ENCODE measurements at places on chromosomes 1 and 21. TPM values are rescaled to one million over a fixed set of nuclear protein-coding genes. Genes with fewer than 3 reads are reported as not detected.
A peak's percentile ranks its signal among the peaks of the same experiment; 100 is the strongest.

FYB2 gene
- total RNA-seq = not detected

RAB7B gene
- not detected for total RNA-seq

DNA sequence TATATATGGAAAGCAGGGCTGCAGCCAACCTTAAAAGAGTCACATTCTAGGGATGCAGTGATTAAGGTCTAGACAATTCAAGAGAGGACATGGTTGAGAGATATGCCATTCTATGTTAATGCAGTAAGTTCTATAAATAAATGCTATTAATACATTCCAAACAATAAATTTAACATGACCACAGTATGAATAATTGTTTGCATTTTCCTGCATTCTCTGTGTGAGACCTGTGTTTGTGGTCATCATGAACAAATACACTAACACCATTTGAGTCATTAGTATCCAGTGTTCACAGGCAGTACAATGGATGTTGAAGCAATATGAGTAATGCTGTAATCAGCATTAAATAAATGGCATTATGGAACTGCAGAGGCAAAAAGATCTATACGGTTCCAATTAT lies 5.5 kb upstream of the ZRANB2 start:
- H3K4me1 ChIP-seq = peaks cover 10% of the 10 kb centered on the region
- no peak overlapping the region for H3K4me3 ChIP-seq
- no peaks in the 10 kb centered on the region for H3K27me3 ChIP-seq
- H3K36me3 ChIP-seq = no peaks in the 10 kb centered on the region
- DNase-seq = no peak

DNA sequence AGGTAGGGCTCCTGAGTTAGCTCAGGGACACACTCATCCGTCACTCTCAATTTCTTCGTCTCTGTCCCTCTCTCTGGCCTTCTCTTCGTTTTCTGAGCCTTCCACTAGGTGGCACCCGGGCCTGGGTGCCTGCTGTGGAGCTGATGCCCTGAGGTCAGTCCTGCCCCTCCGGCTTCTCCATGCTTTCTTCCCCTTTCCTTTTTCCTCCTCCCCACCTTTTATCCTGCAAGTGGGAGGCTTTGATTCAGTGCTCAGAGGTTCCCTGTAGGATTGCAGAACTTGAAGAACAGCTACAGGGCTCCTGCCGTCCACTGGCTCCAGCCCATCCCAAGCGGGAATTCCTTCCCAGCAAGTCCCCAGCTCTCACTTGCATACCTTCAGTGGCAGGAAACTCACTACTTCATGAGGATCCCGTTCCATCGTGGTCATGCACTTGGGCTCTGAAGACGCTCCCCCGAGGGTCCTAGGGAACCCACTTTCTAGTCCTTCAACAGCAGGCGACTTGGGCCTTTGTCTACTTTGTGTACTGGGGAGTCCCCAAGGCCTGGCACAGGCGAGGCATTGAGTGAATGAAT lies 45.6 kb downstream of the SRRM1 start:
- no peaks in the 10 kb centered on the region for H3K36me3 ChIP-seq
- no peaks in the 10 kb centered on the region for H3K27me3 ChIP-seq
- no peak overlapping the region for H3K27ac ChIP-seq

DNA sequence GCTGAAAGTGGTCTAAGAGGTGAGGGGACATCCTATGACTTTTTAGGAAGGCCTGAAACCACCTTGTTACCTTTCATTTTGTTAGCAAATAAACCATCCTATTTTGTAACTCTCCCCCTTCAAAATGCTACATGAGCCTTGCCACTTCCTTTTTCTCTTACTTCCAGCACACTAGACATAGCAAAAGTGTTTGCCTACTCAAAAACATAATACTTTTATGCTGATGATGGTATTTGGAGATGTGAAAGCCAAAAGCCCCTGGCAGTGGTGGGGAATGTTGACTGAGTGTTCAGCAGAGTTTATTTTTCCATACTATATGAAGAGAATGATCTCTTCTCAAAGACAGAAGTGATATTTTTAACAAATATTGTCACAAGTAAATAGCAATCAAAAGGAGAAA lies 134.2 kb downstream of the EDEM3 start:
- 0 out of 2 replicates have a peak, but pooled peaks cover 5% of the 10 kb centered on the region for H3K27me3 ChIP-seq
- no peaks in the 10 kb centered on the region for H3K36me3 ChIP-seq
- no peak overlapping the region for H3K4me3 ChIP-seq
- DNase-seq = no peak
- no peaks in the 10 kb centered on the region for H3K4me1 ChIP-seq
- H3K27ac ChIP-seq = no peak overlapping the region

DNA sequence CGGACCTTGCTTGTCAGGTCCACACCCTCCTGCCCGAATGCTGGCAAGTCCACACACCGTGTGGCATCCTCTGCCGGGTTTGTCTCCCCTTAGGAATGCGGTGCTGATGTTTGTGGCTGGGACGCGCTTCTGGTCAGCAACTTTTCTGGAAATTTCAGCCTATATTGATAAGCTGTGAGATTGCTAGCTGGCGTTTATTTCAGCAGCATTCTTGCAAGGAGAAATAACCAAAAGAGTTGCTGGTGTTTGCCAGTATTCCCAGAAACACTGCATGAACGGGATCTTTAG lies 601 bp downstream of the CEPT1 start:
- H3K4me3 ChIP-seq = peak overlapping the region; percentile 96
- DNase-seq = peak; percentile 73
- H3K36me3 ChIP-seq = peaks cover 33% of the 10 kb centered on the region
- H3K4me1 ChIP-seq = peaks cover 68% of the 10 kb centered on the region

GRCh38 chr21:32888971-32889370 lies 117.4 kb upstream of the PAXBP1 start:
- H3K4me1 ChIP-seq = no peaks in the 10 kb centered on the region
- H3K27me3 ChIP-seq = no peaks in the 10 kb centered on the region
- no peaks in the 10 kb centered on the region for H3K36me3 ChIP-seq
- DNase-seq = no peak
- H3K4me3 ChIP-seq = no peak overlapping the region

GRCh38 chr21:43585924-43586413 lies 73.3 kb downstream of the HSF2BP start:
- no peaks in the 10 kb centered on the region for H3K4me1 ChIP-seq
- H3K27me3 ChIP-seq = no peaks in the 10 kb centered on the region
- no peak overlapping the region for H3K4me3 ChIP-seq
- no peak overlapping the region for H3K27ac ChIP-seq

GRCh38 chr1:45545553-45546310 lies 4.9 kb upstream of the AKR1A1 start:
- no peak overlapping the region for H3K4me3 ChIP-seq
- no peak for DNase-seq
- H3K36me3 ChIP-seq = no peaks in the 10 kb centered on the region
- peaks cover 14% of the 10 kb centered on the region for H3K4me1 ChIP-seq
- no peaks in the 10 kb centered on the region for H3K27me3 ChIP-seq

Data from Karpas-422 (cell line).